ENCODE measurements at places on chromosomes 13 and 19.

DNA sequence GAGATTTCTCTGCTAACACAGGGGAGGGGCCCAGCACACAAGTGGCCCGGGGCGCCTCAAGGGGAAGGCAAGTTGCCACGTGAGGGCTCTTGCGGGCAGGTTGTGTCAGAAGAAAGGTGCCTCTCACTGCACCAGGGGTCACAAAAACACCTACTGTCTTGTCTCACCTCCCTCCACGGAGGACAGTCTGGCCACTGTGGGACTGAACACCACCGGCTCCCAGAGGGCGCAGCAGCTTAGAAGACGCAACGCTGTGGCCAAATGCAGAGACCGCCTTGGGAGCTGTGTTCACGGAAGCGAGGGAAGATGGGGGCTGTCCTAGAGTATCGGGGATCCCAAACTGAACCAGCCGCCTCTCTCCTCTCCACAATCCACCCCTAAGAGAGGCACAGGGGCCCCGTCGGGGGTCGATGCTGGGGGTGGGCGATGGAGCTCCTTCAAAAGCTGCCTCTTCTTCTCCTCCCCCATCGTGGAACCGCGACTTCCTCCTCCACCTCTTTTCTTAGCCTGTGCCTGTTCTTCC, 177.5 kb downstream of the FOXO1 start:
- no peak for DNase-seq

DNA sequence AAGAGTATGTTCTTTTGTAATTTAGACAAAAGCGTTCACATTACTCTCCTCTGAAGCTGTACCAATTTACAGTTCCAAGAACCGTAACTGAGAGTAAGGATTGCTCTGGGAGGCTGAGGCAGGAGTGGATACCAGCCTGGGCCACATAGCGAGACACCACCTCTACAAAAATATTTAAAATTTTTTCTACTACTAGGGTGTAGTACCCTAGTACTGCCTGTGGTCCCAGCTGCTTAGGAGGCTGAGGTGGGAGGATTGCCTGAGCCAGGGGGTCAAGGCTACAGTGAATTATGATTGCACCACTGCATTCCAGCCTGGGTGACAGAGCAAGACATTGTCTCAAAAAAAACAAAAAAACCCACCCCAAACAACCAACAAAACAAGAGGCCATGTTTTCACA, 12.1 kb upstream of the CYP2A6 start:
- DNase-seq: no peak

- no peak for DNase-seq
These were observed 6.4 kb downstream of the TLE5 start for GRCh38 chr19:3055741-3056416.

DNA sequence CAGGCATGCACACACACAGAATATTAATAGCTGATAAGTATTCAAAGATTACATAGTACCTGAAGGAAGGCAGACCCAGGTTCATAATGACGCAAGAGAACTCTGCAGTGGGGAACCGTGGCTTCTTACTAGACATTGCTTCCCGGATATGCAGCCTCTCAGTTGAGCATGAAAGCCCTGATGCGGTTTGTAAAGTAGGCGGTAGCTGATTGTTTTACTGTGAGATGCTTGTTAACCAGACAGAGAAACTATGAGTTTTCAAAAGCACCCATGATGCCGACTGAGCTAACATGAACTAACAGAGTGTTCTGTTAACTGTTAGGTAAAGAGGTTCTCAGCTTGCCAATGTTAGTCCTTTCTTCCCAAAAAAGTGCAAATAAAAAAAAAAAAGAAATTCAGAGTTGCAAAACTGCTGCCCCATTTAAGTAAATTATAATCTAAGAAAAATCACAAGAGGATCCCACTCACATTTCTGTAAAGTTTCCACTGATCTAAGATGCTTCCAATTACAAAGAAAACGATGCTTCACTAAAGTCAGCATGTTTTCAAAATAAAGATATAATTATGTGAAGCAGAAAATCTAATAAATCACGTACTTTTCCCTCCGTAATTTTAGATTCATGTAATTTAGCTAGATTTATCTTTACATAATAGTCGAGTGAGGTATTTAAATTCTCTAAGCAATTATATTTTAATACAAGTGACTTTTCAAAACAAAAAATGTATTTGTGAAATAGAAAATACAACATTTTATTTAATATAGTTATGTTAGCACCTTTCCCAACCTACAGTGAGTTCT, 2.2 kb downstream of the FLT1 start:
- no peak for DNase-seq

DNA sequence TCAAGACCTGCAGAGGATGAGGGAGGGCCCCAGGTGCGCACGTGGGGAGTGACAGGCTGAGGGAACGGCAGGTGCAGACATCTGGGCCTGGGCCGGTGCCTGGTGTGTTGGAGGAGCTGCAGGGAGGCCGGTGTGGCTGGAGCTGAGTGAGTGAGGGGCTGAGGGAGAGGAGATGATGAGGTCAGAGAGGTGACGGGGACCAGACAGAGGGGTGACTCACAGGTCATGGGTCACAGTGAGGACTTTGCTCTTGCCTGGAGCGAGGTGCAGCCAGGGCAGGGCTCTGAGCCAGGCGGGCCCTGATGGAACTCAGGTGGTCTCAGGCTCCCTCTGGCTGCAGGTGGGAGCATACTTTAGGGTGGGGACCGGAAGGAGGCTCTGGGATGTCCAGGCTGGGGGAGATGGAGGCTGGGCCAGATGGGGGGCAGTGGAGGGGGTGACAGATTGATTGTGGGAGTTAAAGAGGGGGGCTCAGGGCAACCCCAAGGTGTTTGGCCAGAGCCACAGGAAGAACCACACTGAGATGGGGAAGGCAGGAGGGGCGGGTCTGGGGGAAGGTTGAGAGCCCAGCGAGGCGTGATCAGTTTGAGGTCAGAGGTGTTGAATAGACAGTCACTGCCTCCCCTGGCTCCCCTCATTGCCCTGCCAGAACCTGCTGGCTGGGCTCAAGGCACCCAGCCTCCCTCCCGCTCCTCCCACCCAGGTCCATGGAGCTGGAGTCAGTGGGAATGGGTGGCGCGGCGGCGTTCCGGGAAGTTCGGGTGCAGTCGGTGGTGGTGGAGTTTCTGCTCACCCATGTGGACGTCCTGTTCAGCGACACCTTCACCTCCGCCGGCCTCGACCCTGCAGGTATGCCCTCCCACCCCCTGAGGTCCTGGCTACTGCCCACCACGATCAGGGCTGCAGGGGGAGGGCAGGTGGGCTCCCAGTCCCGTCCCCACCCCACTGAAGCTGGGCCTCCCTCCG, 8.4 kb downstream of the ARHGAP33 start:
- DNase-seq: no peak

DNA sequence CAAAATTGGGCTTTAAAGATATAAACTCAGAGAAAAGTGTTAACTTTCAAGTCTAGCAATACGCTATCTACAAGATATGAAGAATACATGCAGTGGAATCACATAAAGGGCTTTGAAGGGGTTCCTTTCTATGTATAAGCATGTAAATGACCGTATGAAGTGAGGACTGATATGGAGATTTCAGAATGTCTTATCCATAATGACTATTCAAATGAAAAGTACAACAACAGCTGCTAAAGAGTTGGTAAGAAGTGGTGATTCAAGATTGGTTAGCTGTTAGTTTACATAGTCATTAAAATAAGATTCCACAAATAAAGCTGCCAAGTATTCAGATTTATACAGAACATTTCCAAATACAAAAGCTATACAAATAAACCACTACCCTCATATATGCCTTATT, 153.4 kb upstream of the STARD13 start:
- DNase-seq: no peak

GRCh38 chr13:50700664-50701305, 142.7 kb downstream of the DLEU7 start:
- DNase-seq: no peak

- no peak for DNase-seq
These were observed 1.7 kb upstream of the SERTAD3 start for GRCh38 chr19:40445780-40446262.

DNA sequence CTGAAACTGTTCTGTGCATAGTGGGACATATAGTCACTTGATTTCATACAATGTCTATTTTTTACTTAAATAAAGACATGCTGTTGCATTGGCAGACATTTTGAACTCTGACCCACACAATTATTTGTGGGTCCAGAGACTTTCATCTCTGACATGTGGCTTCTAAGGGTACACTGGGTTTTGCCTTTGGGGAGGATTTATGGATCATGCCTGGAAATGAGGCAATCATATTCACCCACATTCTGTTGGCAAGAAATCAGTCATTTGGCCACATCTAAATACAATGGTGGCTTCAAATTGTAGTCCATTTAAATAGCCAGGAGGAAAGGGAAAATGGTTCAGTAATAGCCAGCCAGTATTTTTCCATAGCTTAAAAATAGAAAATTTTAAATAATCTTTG, 238.3 kb upstream of the KLF12 start:
- DNase-seq: no peak

GRCh38 chr19:43651758-43652545, 12.3 kb upstream of the CADM4 start:
- DNase-seq: no peak

Measured in stimulated activated CD4-positive, alpha-beta T cell treated with anti-CD3 and anti-CD28 coated beads, Interleukin-1b, Interleukin-23, amount 100 ng/mL, for 1 hour (primary cell).